Tongue (tissue), 3 donors: ENCODE measurements at places on chromosomes 13 and 19. TPM values are rescaled to one million over a fixed set of nuclear protein-coding genes. Genes with fewer than 3 reads are reported as not detected.

GRCh38 chr13:45433381-45433790 is 15.2 kb upstream of the SLC25A30 start:
- no peak for DNase-seq

- no peak for DNase-seq
These were observed 13.4 kb downstream of the UBXN6 start for GRCh38 chr19:4443966-4444764.

DNA sequence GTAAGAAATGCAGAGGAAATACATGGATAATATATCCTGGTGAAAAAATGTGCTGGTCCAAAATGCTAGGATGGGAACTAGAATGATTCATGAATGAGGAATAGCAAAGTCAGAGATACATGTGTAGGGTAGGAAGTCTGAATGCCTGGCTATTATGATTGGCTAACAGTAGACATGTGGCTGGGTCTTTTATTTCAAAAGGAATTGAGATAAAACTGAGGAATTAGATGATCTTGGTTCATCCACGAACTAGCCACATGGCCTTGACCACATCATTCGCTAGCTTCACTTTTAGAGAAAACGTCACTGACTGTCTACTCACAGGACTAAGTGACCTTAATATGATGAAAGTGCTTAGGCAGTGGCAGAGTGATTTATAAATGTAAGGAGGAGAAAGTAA is 103.1 kb downstream of the TRPC4 start:
- DNase-seq, result no peak

DNA sequence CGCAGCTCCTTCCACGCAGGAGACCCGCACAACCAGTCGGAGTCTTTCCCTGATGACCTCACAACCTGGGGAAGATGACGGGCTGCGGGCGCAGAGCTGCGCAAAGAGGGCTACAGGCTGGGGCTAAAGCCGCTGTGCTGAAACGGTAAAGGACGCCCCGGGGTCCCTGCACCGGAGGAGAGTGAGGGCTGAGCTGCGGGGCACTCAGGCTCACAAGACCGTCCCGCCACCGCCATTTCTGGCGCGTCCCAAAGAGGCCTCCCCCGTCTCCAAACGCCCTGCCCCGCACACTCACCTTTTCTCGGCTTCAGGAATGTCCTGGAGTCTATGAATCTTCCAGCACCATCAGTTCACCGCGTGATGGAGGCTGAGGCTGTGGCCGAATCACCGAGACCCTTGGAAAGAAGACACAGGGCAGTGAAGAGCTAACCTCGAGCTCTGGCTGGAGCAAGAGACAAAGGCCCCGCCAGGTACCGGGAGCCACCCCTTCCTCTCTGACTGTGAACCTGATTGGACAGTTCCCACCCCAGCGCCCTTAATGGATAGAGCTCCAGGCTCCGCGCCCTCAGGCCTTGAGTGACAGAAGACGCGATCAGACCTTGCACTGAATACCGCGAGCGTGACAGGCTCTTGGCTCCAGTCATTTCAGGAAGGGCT is 41.8 kb upstream of the ZNF429 start:
- peak; percentile 89 for DNase-seq

DNA sequence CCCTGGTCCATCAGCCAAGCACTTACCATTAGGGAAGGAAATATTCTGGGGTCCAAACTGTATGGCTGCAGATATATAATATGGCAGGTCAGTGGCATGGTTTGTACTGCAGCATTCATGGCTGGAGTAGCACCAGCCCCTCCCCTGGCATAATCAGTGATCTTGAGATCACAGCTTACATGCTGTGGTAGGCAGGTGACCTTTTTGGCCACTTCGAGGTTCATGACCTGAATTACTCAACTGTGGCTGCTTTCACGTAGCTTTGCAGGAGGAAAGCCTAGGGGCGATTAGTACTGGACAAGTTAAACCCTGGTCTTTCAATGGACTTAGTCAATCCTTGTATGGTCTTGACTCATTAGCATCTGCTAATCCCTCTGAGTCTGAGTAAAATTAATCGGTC is 169.8 kb downstream of the SPRY2 start:
- DNase-seq, result no peak

DNA sequence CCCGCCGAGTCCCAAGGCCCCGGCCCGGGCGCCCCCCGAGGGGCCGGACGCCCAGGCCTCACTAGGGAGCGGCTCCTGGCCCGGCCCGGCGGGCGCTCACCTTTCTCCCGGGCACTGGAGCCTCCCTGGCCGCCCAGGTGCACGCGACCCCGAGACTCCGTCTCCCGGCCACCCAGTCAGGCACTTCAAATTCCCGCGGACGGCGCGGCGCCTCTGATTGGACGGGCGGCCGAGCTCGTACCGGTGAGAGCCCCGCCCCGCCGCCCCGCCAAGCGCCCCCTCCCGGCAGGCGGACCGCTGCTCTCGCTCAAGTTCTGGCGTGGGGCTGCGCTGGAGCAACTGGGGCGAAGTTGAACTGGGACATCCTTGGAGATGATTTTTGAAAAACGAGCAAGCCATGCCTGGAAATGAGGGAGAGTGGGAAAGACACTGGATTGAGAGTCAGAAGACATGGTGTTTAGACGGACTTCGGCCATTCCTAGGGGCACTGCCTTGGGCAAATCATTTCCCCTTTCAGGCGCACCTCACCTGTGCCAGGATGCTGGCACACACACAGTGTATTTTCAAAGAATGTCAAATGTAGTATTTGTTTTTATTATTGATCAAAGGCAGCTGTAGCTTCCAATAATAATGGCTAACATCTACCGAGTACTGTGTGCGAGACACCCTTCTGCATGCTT is 485.3 kb downstream of the UQCRFS1 start:
- DNase-seq, result peak; percentile 73

GRCh38 chr13:27709779-27710178 is 82.5 kb upstream of the GSX1 start:
- no peak for DNase-seq

GRCh38 chr19:32022044-32022640 is 323.3 kb upstream of the ZNF507 start:
- no peak for DNase-seq

GRCh38 chr19:45529420-45529785 is 22.1 kb downstream of the VASP start:
- no peak for DNase-seq

DNA sequence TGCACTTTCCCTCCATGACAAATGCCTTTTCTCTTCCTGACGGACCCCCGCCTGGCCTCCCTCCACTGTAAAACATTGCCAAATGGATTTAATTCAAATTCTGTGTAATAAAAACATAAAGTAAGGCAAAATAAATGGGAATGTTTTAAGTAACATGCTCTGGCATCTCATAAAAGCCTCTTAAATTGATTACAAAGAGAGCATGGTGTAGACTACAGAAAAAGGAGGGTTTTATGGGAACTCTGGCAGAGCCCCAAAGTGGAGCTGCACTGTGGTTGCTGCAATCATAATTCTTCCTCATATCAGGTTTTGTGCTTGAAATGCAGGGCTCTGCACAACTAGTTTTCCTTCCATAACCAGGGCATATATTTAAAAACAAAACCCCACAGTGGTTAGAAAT is 44.3 kb upstream of the SIAH3 start:
- peak; percentile 90 for DNase-seq

DNA sequence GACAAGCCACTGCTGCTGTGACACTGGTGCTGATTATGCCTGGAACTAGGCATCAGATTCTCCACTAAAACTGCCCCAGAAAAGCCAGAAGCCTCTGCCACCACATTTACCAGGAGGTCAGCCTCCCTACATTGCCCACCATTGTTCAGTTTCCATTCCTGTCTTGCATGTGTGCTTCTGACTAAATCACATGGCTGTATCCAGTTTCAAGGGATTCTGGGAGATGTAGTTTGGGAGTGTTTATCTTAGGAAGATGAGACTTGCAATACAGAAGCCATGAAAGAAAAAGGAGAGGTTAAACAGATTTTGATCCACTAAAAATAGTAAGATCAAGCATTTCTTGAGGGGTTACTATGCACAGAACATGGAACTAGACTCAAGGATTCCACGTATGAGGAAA is 40.7 kb upstream of the SERPINE3 start:
- DNase-seq, result no peak

DNA sequence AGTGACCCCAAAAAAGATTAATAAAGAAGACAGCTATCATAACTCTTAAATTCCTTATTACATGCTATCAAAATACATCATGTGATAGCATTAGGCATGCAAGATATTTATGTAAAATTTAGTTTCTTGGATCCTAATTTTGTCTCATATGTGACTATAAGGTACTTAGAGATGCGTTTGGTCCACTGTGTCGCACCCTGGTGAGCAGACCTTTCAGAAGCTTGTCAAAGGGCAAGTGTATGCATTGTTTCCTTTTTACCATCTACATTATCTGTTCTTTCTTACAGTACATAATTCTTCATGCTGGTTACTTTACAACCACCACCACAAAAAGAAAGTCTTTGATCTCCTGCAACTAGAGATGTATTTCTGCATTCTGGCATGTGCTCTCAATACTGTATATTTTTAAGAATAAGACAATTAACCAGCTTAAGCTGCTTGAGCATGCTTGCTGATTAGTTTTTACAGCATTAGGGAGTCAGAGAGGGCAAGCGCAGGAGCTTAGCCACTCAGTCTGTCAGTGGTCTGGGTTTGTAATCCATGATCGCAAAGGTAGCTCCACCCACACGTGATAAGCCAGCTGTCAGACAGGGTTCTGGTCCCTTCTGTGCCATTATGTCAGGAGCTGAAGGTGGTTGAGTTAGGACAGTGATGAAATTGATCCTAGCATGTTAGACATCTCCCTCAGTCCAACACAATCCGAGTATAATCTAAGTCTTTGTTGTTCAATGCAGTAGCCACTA is 500.9 kb downstream of the MYO16 start:
- DNase-seq, result no peak

DNA sequence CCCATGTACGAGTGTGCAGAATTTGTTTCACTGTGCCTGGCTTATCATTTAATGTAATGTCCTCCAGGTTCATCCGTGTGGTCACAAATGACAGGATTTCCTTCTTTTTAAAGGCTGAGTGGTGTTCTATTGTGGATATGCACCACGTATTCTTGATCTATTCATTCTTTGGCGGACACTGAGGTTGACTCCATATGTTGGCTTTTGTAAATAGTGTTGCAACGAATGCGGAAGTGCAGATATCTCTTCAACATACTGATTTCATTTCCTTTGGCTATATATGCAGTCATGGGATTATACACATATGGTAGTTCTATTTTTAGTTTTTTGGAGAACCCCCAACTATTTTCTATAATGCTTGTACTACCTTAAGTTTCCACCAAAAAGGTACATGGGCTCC is 13.0 kb downstream of the OR7A5 start:
- DNase-seq, result peak; percentile 49

DNA sequence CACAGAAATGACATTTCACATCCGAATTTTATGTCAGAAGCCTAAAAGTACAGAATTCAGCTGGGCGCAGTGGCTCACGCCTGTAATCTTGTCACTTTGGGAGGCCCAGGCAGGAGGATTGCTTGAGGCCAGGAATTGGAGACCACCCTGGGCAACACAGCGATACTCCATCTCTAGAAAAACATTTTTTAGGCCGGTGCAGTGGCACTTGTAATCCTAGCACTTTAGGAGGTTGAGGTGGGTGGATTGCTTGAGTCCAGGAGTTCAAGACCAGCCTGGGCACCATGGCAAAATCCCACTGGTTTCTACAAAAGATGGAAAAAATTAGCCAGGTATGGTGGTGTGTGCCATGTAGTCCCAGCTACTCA is 15.3 kb downstream of the NOP53 start:
- no peak for DNase-seq

The IGSF23 gene
- not detected for total RNA-seq

The GAPDHS gene
- not detected for total RNA-seq

The CCDC70 gene
- total RNA-seq, result not detected

The GPC5 gene
- total RNA-seq, result 5.4 TPM

The IQCN gene
- 0.62 TPM for total RNA-seq

The ZNF667 gene
- 9.6 TPM for total RNA-seq

The CGB8 gene
- not detected for total RNA-seq

The CBY2 gene
- not detected for total RNA-seq

The NLRP11 gene
- total RNA-seq, result not detected

The TRIP10 gene
- 82.4 TPM for total RNA-seq

The CELF5 gene
- total RNA-seq, result 0.10 TPM

The FFAR3 gene
- total RNA-seq, result not detected

The GPX4 gene
- 115 TPM for total RNA-seq
